ENCODE measurements at places on chromosomes 7 and 10.

DNA sequence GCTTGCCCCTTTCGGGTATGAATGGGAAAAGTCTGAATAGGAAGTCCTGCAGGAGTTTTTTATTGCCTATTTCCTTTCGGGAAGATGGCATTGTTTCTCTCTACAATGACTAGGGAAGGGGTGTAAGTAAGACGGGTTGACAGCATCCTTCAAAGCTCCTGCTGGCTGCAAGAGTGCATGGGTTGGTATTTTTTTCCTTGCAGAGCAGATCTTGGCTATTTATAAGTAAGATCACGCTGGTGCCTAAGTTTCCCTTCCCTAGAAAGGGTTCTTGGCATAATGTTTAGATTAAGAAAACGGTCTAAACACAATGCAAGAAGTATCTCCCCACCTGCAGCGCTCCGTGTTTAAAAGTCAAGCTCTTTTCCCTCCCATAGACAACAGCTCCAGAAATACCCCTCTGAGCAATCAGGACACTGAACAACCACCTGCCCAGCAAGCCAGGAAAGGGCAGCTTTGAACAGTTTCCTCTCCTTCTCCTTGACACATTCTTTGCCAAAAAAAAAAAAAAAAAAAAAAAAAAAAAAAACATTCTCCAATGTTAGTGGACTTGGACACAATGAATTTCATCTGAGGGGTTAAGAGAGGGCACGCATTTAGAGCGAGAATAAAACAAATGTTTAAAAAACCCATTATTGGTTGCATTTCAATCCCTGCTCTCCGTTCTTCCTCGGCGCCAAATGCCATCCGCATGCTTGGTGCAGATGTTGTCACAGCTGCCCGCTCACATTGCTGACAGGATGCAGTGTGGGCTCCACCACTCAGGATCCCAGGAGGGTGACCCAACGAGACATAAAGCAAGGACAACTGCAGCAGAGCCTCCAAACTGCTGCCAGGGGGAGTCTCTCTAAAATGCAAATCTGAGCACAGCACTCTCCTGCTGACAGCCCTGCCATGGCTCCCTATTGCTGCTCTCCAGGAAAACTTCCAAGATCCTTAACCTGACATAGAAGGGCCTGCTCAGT lies 427.4 kb upstream of the MGMT start:
- no peak for DNase-seq

GRCh38 chr10:6071181-6072175 lies 9.3 kb upstream of the IL2RA start:
- DNase-seq: no peak

- DNase-seq: no peak
Observed at GRCh38 chr7:21023841-21024484, 237.3 kb upstream of the SP8 start.

DNA sequence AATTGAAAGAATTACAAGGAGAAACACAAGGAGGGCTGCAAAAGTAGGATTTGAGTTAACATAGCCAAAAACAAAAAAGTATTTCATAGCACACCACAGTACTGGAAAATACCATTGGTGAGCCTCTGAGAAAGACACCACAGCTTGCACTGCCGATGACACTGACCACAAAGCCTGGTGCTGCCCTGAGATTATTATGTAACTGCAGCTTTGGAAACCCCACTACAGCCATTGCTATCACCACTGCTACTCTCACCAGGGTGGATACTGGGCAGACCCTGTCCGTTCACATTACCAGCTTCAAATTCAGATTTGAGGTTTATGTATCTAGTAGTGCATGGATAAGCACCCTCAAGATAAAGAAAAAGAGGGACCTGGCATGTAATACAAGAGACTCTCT lies 1246.7 kb upstream of the SORCS1 start:
- DNase-seq: no peak

GRCh38 chr7:106038916-106039315 lies 73.2 kb downstream of the SYPL1 start:
- DNase-seq: no peak

DNA sequence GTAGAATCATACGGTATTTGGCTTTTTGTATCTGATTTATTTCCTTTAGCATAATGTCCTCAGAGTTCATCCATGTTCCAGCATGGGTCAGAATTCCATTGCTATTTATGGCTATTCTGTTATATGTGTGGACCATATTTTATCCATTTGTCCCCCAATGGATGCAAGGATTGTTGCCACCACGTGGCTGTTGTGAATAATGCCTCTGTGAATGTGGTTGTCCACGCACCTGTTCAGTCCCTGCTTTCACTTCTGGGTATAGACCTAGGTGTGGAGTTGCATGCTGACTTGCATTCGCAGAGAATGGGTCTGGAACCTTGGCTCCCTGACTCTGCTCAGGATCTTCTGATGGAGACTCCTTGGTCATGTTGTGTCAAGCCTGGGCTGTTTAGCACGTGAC lies 199.9 kb downstream of the CAMK1D start:
- DNase-seq: no peak

GRCh38 chr7:42250411-42250810 lies 13.4 kb upstream of the GLI3 start:
- no peak for DNase-seq

DNA sequence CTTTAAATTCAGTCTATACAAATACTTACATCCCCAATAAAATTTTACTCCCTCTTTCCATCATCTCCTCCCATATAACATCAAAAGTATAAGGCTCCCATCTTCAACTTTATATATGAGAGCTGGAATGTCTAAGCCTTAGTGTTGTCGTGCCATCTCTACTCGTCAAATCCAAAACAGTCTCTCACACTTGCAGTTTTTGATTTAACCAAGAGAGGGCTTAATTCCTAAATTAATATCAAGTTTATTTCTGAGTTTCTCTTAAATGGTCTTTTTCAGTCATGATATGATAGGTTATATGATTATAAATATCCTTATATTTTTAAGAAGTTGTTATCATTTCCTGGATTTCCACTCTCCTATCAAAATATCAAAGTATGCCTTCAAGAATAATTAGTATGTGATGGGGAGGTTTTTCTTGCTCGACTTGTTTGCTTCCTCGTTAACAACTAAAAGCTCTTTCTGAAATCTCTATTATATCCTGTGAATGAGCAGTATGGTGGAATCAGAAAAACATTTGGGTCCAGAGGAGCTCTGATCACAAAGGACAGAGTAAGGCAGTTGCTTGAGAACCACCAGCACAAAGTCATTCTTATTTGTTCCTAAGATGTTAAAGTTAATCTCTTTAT lies 12.5 kb upstream of the LIPK start:
- no peak for DNase-seq

DNA sequence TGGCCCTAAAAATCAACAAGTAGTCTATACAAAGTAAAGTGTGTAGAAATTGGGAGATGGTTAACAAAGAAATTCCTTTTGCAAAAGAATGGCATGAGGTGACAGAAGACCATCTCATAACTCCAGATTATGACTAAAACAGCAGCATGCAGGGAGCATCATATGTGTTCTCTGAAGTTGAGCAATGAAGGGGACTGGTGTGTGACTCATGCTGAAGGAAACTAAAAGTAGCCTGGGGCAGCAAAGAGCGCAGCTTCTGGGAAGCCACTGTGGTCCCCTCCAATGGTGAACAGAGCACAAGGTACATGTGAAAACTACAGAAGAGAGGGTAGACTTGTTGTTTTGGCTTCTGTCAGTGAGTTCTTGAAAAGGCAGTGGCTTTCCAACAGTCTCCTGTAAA lies 133.4 kb downstream of the MACC1 start:
- no peak for DNase-seq

GRCh38 chr10:129631006-129631405 lies 164.0 kb downstream of the MGMT start:
- no peak for DNase-seq

DNA sequence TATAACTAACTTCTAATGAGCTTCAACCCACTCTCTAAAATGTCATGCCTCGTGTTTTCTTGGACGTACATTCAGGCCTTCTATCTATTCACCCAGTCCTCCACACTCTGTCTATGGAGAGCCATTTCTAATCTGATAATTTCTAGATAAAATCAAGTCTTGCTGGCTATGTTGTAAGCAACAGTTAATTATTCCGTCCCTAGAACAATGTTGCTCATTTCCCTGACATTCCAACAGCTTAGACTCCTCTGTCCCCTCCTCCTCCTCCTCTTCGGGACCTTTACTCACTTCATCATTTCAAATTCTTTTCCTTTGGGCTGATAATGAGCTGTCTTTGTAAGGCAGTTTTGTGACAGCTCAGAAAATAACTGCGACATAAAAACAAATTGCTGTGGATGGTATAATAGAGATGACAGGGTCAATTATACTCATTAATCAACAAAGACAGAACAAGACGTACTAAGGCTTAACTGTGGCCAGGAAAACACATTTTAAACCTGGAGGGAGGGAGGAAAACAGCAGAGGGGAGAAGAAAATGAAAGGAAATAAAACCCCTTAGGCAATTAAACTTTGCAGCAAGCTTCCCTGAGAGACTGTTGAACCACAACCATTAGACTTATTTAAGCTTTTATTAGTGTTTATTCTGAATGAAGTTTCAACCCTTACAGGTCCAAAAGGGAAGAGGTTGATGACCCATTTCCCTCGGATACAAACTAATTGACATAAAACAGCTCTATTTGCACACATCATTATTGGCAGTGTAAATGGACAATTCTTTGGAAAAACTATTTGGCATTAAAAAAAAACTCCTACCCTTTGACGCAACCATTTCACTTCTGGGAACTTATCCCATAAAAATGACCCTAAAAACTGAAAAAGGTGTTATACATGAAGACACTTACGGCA lies 179.1 kb downstream of the SFMBT2 start:
- DNase-seq: no peak

- no peak for DNase-seq
Observed at GRCh38 chr10:77553311-77553710, 84.3 kb downstream of the KCNMA1 start.

GRCh38 chr10:100174699-100175677 lies 10.8 kb downstream of the ERLIN1 start:
- DNase-seq: no peak

DNA sequence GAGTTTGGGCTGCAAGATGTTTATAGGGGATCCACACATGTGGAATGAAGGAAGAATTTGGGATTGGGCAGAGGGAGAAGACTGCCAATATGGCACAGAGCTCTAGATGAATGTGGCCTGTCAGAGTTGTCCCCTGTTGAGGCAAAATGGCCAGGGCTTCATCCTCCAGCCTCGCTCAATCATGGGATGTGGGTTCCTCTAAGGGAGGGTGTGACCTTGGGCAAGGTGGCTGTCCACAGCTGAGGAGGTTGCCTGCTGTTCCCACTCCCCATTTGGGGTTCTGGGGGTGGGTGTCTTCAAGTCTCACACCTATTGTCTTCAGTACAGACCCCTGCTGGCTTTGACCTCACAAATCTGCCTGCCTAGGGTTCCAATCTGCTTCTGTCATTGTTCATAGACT lies 121.6 kb upstream of the FAM204A start:
- no peak for DNase-seq

GRCh38 chr10:98748298-98748697 lies 301.6 kb upstream of the HPS1 start:
- DNase-seq: no peak

GRCh38 chr7:139972029-139972428 lies 90.7 kb downstream of the PARP12 start:
- no peak for DNase-seq

DNA sequence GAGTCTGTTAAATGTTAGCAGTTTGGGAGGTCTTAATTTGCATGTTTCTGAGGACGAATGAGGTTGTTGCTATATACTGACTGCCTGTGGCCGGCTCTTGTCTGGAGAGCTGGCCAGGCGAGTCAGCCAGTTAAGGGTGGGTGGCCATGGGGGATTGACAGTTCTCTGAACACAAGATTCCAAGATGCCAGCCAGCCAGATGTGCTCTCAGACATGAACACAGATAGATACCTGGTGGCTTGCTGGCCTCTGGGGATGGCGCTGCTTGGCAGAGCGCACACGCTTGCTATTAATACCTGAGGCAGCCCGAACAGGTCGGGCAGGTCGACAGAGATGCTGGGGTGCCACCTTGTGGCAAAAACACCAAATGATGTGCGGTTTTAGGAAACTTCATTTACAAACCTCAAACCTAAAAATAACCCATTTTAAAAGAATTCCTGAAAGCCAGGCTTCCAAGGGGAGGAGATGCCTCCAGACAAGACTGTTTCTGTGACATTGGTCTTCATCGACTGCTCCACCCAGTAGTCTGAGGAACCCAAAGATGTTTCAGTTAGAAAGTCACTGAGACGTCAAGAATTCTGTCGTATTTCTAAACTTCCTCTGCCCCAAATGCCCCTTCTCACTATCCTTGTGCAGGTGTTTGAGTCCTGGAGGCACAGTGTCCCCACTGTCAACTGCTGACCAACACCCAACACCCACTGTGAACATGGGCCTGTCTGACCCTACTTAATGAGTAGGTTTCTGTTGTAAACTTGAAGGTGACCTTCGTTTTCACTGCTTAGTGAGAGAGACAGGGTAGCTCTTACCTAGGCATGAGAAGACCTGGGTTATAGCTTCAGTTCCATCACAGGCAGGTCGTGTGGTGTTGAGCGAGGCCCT lies 123.4 kb downstream of the NT5C2 start:
- DNase-seq: peak; percentile 68

- no peak for DNase-seq
Observed at GRCh38 chr7:21469894-21470293, 42.0 kb downstream of the SP4 start.

DNA sequence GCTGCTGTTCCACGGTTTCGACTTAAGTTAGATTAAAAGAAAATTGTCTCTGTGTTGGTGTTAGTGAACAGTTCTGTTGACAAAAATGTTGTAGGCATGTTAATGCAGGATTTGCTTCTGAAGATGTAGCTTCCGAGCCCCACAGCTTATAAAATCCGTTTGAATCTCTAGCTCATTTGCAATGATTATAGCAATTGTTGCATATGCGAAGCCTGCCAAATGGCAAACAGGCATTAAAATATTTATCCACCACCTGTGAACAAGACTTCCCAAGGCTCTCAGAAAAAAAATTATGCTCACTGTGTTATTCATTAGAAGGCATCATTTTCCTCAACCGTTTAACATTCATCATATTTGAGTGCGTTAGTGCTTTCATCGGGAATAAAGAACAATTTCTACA lies 14.3 kb downstream of the CFAP58 start:
- DNase-seq: no peak

DNA sequence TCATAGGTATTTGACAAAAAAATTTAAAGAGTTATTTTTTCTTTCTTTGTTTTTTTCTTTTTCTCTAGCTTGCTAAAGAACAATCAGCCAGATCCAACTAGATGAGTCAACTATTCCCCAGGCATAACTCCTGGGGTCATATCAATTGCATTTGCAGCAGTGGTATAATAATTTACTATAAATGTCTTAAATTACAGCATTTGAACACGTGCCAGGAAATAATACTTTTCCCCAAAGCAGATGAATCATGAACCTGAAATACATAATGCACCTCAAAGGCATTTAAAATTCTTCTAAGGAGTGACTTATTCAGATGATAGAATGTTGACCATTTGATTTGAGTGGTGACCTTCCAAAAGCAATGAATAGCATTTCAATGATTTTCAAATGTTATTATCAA lies 190.1 kb downstream of the LRRTM3 start:
- no peak for DNase-seq

Data from activated naive CD8-positive, alpha-beta T cell treated with anti-CD3 and anti-CD28 coated beads, Interleukin-2, amount 50 U/mL, for 24 hours (primary cell).